AG10803 (cell line): ENCODE measurements at places on chromosomes 2 and 18.

DNA sequence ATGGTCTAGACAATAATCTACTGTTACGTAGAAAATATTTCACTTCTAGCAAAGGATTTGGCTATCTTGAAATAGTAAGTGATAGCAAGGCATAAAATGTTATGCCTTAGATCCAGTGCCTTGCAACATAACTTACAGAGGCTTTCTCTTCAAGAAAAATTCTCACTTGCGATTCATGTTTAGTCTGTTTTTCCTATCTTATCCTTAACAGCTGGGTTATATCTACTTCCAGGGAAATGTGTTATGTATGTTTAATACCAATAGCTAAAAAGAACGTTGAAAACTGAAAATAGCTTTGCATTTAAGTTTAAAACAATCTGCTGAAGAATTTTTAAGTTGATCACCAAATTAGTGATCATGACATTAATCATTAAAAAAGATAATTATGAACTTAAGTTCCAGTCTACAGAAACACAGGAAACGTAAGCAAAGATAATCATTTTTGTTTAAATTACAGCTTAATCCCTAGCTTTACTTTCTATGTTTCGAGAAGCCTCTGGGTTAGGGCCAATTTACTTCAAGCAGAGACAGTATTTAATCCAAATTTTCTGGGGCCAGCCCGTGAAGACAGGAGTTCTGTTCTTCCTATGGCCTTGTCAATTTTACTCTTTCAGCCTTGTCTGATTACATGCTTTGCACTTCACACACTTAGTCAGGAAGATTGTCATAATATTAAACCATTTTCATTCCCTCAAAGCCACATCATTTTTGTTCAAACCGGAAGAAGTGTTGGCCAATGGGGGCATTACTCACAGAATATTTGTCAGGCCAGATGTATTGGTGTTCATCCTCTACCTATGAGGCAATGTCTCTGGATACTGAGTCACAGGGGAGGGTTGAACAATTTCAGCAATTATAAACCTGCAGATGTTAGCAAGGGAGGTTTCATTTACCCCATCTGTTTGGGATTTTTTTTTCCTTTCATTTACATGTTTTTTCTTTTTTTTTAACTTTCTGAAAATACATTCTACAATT is 1132.9 kb upstream of the ZEB2 start:
- DNase-seq: peak; percentile 93

DNA sequence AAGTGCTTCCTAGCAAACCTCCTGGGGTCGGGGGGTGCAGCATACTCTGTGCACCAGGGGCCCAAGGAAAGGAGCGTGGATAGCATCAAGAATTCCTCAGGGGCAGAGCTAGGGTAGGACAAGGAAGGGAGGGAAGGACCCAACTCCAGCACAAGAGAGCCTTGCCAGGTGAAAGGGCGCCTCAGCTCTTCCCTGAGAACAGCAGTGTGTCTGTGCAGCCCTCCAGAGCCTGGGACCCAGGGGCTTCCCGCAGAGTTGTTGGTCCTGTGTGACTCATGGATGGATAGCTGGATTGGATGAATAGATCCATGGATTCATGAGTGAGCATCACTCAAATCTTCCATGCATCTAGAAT is 175.4 kb downstream of the SMAD2 start:
- DNase-seq: no peak

- DNase-seq: no peak
These were observed 78.9 kb downstream of the RAB31 start for GRCh38 chr18:9787036-9787435.

GRCh38 chr2:137813176-137813575 is 151.1 kb upstream of the HNMT start:
- no peak for DNase-seq

DNA sequence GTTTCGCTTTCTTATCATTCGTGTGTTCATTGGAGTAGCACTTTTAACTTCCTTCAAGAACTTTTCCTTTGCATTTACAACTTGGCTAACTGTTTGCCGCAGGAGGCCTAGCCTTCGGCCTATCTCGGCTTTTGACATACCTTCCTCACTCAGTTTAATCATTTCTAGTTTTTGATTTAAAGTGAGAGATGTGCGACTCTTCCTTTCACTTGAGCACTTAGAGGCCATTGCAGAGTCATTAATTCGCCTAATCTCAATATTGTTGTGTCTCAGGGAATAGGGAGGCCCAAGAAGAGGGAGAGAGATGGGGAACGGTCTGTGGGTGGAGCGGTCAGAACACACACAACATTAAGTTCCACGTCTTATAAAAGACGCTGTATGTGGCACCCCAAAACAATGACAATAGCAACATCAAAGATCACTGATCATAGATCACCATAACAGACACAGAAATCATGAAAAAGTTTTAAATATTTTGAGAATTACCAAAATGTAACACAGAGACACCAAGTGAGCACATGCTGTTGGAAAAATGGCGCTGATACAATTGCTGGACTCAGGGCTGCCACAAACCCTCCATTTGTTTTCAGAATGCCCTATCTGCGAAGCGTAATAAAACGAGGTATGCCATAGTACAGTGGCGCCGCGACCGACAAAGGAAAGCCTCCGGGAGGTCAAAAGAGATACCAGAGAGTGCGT is 553 bp downstream of the TIGD1 start:
- DNase-seq: no peak

- DNase-seq: no peak
These were observed 218.1 kb downstream of the ZNF521 start for GRCh38 chr18:25133879-25134278.

DNA sequence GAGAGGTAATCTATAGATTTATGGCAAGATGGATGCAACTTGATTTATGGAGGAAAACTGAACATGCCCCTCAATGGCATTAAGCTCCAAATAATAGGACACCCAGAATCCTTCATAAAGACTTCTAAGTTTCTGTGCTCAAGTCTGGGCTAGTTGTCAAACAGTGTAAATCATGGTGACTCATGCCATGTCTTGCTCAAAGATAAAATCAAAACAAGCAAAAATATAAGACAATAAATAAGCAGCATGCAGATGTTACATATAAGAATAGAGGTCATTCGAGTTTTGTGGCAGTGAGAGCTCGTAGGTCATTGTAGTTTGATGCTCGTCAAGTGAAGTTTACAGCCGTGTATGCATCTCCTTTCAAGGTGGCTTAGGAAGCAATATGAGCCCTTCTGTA is 403.2 kb downstream of the THSD7B start:
- DNase-seq: peak; percentile 56

DNA sequence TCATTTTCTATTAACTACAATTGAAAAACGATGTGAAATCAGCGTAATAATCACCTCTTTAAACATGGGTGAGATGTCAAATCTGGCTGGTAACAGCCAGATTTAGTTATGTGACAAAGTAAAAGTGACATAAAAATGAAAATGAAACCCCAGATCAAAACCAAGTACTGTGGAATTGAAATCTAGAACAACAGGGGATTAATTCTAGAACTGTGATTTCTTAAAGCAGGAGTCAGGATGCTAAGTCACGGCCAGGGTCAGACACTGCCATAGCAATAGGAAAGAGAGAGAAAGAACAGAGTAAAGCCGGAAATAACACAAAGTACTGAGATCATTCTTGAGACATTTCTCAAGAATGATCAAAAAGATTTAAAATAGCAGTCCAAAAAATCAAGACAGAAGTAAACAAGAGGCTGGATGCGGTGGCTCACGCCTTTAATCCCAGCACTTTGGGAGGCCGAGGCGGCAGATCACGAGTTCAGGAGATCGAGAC is 1183.7 kb upstream of the NXPH2 start:
- no peak for DNase-seq

GRCh38 chr2:190404487-190404886 is 3.7 kb upstream of the MFSD6 start:
- no peak for DNase-seq

DNA sequence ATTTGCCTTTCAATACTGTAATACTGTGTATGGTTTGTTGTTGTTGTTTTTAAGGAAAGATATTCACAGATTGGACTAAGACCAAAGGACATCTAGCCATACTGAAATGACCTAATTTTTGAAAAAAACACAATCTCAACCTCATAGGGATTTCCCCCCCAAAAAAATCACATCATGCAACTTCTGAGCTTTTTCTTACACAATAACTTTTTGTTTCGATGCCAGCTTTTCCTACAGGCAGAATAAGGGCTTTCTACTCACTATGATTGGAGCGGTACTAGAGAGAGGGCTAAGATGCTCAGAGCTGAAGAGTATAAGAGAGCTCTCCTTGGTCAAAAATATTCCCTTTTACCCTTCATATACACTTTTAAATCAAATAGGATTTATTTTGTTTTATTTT is 32.4 kb upstream of the SLC3A1 start:
- DNase-seq: no peak

DNA sequence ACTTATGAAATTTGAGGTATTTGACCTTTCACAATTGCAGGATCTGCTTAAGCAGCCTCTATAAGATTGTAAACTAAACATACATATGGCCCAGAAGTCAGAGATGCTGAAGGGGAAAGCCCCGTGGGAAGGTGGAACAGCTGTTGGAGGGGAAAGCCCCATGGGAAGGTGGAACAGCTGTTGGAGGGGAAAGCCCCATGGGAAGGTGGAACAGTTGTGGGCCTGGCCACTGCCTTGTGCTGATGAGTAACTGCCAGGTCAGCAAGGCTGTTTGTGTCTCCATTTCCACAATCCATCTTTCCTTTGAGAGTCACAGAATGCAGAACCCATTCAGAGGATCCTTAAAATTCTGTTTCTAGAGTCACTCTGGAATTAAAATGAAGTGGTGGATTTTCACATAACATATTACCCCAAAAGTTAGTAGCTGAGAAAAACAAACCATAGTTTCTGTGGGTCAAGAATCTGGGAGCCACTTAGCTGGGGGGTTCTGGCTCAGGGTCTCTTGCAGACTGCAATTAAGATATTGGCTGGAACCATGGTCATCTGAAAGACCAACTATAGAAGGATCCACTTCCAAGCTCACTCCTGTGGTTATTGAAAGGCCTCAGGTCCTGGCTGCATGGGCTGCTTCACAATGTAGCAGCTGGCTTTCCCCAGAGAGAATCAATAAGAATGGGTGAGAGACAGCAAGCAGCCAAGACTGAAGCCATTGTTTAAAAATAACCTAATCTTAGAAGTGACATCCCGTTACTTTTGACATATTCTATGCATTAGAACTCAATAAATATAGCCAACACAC is 86.6 kb upstream of the CAVIN2 start:
- no peak for DNase-seq

- DNase-seq: no peak
These were observed 3.3 kb upstream of the POU3F3 start for GRCh38 chr2:104850361-104851290.

DNA sequence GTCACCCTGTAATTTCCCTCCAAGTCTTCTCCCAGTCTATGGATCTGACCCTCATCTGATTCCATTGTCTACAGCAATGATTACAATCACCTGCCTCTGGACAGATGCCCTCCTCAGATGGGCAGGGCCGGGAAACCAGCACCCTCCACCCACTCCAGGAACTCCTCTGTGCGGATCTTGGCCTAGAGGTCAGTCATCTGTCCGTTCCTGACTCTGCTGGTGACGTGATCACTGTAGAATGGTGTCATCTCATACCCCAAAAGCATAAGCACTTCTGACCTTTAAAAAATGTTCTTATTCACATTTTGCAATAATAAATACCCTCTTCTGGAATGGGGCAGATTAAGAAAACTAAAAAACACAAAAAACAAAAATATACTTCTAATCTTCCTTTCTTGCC is 29.5 kb upstream of the BZW1 start:
- no peak for DNase-seq

DNA sequence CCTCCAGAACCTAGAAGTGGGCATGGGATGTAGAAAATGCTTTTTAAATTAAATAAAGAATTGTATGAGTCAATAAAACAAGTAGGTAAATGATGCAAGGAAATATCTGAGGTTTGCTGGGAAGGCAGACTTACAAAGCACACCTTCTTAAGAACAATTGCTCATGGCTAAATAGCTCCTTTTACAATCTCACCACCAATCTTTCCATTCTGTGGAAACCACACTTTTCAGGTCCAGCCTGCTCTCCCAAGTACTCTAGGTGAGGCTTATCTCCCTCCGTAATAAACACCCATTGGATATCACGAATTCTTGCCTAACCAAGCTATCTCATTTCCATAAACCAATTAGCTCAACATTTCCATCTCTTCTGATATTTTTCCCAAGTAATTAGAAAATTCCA is 91.5 kb upstream of the SLC8A1 start:
- DNase-seq: no peak

DNA sequence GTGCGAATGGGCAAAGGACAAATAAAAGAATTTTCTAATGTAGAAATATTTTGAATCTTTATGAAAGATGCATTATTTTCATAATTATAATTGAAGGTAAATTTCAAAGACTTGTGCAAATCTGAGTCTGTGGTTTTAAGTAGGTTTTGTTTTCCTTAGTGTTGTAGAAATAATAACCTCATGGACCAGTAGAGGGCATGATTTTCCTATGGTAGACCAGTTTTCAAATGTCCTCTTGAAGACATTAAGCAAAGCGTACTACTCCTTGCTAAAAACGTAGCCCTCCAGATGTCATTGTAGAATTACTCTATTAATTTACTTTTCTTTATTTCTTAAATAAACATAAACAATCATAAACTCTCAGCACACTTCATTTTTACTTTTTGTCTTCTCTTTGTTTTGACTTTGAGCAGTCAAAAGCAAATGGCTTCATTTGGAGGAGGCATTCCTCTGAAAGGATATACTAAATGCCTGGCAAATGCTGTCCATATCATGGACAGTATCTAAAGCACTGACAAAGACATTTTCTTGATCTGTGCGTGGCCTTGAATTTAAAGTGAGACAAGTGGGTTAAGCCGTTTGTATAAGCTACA is 85.8 kb upstream of the FAM237A start:
- peak; percentile 58 for DNase-seq

DNA sequence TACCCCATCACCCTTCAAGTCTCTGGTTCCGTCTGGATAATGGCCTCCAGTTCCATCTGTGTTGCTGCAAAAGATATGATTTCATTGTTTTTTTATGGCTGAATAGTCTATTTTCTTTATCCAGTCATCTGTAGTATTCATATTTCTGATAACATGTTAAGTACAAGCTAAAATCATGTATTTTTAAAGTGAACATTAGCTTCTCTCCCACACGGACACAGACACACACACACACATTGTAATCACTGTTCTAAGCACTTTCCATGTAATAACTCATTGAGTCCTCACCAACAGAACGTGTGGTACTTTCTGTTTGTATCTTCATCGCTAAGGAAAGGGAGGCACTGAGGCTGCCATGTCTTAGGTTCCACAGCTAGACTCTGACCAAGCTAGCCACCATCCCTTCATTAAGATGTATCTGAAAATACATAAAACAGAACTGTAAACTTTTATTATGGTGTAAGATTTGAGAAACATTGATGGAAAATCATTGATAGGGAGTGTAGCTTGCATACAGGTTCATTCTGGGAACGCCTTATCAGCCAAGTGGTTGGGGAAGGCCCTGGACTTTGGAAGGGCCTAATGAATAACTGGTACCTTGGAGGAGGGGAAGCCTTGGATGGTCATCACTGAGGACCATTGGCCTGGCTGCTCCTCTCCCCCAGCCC is 8.1 kb downstream of the NCK2 start:
- no peak for DNase-seq

DNA sequence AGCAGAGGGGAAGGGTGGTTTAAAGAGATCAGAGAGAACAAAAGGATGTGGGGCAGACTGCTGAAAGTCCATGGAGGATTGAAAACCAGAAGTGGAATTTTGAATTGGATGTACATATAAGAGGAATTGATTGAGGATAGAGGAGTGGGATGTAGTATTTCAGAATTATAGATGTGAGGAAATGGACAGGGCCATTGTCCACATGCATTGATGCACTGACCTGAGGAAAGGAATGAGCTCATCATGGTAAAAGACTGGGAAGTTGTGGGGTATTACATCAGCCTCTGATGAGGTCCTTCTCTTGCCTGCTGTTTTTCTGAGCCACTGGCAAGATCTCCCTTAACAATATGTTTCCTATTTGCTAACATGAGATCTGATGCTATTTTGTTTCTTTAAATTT is 365.7 kb upstream of the FANCL start:
- DNase-seq: peak; percentile 11

- no peak for DNase-seq
These were observed 22.3 kb downstream of the DNAH7 start for GRCh38 chr2:196046123-196046917.
